Ovary (tissue), 10 donors: ENCODE measurements at places on chromosomes 16 and 17.

DNA sequence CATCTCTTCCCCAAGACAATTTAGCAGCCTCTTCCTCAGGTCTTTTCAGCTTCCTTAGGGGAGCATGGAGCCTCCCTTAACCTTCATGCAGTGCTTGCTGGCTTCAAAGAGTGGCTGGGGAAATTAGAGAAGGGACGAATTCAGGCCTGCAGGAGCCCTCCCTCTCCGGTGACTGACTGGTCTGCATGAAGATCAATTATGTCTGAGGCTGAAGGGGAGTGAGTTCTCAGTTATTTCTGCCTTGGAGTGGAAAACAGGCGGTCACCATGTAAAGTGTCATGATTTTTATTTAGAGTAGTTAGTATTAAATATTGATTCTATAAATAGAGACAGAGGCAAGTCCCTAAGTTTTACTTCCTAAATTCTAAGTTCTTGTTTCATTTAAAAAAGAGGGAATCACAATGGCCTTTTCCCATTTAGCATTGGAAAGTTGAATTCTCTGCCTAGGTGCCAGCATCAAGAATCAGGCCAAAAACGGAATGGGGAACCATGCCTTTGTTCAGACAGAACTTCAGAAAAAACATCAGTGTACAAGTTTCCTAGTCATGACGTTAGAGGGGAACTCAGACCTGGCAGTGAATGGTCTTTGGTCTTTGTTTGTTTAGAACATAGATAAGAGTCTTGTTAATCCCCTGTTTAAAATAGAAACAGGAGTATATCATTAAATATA lies 4.4 kb downstream of the GABARAPL2 start:
- no peak for DNase-seq

GRCh38 chr17:78032166-78032565 lies 73.7 kb downstream of the TNRC6C start:
- DNase-seq = no peak

DNA sequence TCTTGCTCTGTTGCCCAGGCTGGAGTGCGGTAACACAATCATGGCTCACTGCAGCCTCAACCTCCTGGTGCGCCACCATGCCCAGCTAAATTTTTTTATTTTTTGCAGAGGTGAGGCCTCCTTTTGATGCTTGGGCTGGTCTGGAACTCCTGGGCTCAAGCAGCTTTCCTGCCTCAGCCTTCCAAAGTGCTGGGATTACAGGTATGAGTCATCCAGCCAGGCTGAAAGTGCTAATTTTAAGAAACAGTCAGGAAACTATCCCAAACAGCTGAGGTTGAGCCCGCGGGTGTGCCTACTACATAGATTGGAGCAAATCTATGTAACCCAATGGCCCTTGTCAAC lies 738 bp upstream of the XPO6 start:
- peak; percentile 28 for DNase-seq

DNA sequence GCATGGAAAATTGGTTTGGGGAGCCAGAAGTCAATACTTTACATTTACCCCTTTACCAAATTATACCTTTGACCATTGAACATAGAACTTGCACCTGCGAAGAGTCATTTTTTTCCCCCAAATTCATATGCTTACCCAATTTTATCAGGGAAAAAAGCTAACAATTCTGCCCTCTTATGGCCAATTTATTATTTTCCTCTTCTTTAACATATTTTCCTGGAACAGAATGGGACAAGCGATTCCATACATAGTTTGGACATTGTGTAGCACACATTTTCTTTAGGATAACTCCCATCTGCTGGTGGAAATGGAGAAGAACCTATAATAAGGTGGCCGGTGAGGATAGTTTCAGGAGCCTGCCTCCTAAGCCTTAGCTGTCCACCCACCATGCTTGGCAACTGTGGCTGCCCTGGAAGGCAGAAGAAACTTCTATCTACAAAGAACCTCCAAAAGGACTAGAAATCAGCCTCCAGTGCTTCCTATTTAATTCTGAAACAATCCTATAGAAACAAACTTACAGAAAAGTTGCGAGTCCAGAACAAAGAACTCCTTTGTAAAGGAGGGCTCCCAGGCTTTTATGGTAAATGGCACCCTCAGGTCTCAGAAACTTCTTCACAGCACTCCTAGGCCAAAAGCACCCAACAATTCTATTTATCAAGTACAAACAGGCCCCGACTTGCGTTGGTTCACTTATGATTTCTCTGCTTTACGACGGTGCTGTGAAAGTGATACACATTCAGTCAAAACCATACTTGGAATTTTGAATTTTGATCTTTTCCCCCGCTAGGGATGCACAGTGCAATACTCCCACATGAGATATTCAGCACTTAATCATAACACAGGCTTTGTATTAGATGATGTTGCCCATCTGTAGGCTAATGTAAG lies 64.1 kb upstream of the CACNG4 start:
- no peak for DNase-seq

GRCh38 chr17:82745524-82745923 lies 6.3 kb upstream of the TBCD start:
- DNase-seq = no peak

DNA sequence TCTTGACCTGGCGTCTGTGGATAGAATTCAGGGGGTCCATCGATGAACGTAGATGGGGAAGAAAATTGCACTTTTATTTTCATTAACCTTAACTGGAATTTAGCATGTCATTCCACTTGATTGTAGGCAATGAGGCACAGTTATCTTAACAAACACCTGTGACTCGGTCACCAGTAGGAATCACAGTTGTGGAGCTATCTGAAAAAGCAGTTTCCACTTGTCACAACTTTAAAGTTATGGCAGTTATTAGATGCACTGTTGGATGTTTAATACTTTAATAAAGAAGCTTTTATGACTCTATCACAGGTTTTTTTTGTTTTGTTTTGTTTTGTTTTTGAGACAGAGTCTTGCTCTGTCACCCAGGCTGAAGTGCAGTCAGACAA lies 83.7 kb upstream of the LGALS9 start:
- no peak for DNase-seq

DNA sequence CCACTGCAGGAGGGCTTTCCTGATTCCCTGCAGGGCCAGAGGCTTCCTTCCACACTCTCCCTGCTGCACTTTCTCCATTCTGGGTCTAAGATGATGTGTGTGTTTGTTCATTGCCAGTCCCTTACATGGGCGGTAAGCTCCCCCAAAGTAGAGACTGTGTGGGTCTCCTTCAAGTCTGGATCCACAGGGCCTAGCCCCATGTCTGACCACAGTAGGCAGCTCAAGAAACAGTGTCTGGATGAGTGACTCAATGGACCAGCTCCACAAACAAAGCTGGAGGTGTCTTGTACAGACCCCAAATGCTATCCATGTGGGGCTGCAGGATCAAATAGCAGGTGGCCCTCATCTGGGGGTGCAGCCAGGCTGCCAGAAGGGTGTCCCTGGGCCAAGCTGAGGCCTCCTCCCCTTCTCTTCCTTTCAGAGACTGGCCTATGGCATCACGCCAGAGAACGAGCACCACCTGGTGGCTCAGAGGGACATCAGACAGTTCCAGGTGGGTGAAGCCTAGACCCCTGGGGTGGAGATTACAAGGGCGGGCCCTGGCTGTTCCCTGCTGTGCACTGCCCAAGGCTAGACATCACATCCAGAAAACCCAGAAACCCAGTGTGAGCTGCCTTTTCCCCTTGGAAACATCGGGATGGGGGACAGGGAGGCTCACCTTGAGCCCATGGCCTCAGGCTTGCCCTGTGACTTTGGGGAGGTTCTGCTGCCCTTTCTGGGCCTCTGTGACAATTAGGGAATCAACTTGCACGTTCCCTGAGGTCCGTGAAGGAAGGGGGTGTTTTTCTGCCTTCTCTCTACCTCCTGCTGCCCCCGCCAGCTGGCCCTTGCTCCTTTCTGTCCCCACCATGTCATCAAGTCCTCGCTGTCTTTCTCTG lies 45.9 kb downstream of the SLC6A2 start:
- DNase-seq = peak; percentile 48

DNA sequence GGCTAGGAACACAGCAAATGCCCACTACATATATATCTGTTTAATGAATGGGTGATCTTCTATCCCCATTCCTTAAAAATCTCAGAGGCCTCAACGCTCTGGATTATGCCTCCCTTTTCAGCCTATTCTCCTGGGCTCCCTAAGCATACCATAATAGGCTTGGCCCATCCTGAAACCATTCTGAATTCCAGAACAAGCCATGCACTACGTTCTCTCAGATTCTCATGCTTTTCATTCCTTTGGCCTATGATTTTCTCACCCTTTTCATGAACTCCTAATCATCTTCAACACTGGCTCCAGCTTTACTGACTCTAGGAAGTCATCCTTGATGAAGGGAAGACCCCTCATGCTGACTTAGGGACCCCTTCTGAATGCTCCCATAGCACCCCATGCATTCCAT lies 71.1 kb downstream of the RPGRIP1L start:
- no peak for DNase-seq

GRCh38 chr16:1619976-1620375 lies 7.8 kb downstream of the CRAMP1 start:
- DNase-seq = no peak

GRCh38 chr16:50209546-50210265 lies 56.6 kb downstream of the TENT4B start:
- DNase-seq = no peak

DNA sequence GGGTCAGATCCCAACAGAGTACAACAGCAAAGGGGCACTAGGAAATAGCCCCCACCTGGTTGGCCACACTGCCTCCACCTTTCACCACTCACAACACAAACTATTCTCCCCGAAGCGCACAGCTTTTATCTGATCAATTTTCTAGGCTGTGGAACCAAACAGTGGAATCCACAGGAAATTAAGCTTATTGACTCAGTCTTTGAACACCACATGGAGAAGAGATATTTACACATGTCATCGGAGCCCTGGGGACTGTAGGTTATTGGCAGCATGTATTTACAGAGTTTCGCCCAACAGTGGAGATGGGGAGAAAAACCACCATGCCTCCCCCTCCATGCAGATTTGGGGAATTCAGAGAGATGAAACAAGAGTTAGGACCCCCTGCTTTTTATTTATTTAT lies 154.8 kb downstream of the XYLT1 start:
- DNase-seq = no peak

DNA sequence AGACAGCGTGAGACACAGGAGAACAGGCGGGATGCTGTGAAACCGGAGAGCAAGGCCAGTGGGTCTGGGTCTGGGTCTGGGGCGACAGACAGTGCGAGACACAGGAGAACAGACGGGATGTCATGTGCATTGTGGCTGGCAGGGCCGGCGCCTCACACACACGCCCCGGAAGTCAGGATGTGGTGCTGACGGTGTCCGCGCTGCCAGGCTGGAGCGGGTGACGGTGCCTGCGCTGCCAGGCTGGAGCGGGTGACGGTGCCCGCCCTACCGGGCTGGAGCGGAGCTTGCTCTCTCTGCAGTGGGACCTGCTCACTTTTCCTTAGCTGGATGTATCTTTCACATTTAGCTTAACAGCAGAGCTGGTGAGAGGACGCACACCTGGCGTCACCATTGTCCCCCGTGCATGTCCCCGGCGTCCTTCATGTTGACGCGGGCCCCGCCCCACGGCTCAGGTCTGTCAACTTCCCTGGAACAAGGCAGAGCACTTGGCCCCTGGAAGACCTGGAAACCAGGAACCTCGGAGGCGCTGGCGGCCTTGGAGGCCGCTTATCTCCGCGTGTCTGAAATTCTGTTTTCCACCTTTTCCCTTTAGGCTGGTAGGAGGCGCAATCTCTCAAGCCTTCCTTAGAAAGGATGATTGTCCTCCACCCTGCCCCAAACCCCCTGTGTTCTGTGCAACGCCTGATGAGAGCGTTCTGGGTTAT lies 43.0 kb upstream of the ZNF750 start:
- no peak for DNase-seq

DNA sequence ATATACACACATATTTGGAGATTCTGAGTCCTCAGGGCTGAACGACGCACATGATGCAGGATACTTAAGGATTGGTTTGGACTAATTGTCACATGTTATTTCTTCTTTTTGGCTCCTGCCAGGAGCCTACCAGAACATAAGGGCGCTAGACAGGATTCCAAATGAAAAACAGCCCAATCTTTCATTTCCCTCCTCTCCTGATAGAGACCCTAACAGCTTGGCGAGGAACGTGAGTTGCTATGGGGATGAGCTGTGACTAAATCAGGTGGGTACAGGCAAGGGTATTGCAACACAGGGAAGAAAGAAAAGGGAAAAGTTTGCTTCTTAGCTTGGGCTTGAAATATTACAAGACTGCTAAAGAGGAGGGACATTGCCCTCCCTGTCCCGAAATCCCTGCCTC lies 109.9 kb downstream of the AIPL1 start:
- DNase-seq = no peak

GRCh38 chr17:44207743-44208142 lies 8.1 kb upstream of the ATXN7L3 start:
- no peak for DNase-seq

- no peak for DNase-seq
Measured at GRCh38 chr17:11122908-11123307, 118.1 kb upstream of the SHISA6 start.

- no peak for DNase-seq
Measured at GRCh38 chr16:80718480-80719220, 85.7 kb downstream of the CDYL2 start.

DNA sequence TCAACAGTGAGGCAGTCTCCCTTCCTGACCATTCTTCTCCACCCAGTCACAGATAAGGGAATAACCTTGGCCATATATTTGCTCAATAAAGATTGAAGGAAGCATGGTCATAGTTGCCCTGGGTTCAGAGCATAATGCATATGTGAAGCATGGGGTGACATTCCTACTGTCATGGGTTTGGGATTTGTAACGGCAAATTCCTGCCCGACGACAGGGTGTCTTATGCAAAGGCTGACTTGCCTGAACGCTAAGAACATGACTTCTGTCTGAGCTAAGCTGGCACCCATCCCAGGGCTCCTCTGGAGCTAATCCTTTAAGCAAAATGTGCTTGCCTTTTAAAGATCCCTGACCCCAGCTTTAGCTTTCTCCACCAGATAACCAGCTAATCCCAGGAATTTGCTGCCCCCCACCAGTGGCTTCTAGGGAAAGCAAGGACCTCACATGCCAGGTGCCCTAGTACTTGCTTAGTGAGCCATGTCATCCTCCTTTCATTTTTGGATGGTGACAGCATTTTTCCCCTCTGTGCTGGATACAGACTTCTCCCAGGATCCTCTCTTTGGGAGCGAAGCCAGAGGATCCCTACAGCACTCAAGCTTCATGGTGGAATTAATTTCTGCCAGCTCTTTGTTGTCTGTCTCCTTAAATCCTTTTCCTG lies 11.7 kb downstream of the SLC7A6OS start:
- DNase-seq = no peak

- peak; percentile 88 for DNase-seq
Measured at GRCh38 chr16:84511180-84511800, 6.8 kb upstream of the MEAK7 start.

GRCh38 chr16:1946495-1947368 lies 3.7 kb upstream of the MSRB1 start:
- no peak for DNase-seq

DNA sequence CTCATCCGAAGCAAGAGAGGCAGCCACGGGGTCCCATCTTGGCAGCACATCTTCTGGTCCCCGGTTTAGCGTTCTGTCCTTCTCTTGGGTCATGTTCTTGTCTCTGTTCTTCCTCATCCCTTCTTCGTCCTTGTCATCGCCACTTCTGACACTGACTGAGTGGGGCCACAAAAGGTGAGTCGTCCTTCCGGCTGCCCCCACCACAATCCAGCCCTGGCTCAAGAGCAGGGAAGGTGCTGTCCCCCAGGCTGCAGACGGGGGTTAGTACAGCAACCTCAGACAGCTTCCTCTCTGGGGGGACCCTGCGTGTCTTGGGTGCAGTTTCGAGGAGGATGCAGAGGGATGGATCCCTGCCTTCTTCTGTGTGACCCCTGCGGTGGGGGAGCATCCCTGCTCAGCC lies 21.8 kb downstream of the NAA60 start:
- DNase-seq = no peak

- DNase-seq = no peak
Measured at GRCh38 chr17:60060474-60060873, 18.2 kb downstream of the HEATR6 start.
